Renal cortex interstitium (tissue), 15 donors: ENCODE measurements at places on chromosomes 2 and 18. TPM values are rescaled to one million over a fixed set of nuclear protein-coding genes. Genes with fewer than 3 reads are reported as not detected.

Gene PSMA8
- polyA plus RNA-seq, result not detected

Gene MAP3K19
- polyA plus RNA-seq, result 0.32 TPM

Gene TBR1
- polyA plus RNA-seq, result not detected

Gene CXCR2
- 0.17 TPM for polyA plus RNA-seq

Gene C18orf54
- 13.2 TPM for polyA plus RNA-seq

Gene LYPD6
- polyA plus RNA-seq, result 15.9 TPM

Gene REG1B
- polyA plus RNA-seq, result not detected

Gene MLPH
- 1.2 TPM for polyA plus RNA-seq

Gene HRH4
- polyA plus RNA-seq, result 0.10 TPM

Gene CNNM3
- polyA plus RNA-seq, result 39.5 TPM

Gene DLX1
- 0.32 TPM for polyA plus RNA-seq

Gene MEX3C
- polyA plus RNA-seq, result 61.8 TPM

DNA sequence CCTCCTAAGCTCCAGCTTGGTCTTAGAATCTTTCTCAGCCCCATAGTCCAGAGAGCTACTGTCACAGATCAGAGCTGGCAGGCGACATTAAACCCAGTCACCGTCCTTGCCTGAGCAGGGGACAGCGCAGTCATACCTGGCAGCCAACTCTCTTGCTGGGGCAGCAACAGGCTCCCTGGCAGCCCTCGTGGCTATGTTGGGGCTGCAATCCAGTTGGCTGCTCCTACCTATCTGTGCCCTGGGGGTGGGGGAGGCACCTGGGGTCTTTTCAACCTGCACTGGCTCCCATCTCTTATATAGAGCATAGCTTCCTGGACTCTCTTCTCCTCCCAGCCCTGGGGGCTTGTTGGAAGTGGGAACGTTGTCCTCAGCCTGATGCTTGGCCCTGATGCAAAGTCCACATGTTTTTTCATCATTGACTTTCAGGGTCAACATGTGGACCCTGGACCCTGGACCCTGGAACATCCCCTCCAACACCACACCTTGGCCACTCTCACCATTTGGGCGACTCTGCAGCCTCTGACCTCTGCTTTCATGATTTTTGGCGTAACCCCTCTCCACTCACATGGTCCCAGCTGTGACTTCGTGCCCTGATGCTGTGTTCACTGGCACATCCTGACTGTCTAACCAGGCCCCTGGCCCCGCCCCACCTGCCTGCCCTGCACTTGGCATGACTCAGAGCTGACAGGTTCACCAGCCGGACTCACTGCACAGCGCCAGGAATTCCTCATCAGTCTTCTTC lies 45.6 kb downstream of the ATOH8 start:
- DNase-seq, result no peak

DNA sequence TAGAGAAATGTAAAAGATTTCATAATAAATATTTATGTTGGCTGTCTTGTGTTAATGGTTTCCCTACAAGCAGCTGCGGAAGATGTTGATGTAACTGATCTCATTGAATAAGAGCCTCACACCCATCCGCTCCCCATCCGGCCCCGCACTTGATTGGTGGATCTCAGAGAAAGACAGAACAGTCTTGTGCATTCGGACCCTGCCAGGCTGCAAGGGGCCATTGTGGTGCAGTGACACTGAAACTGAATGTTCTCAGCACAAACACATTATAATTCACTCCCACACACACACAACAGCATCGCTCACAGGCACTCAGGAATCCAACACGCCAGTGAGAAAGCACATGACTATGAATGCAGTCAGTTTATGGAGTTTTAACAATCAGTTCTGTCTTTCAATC lies 47.8 kb downstream of the PRELID3A start:
- DNase-seq, result peak; percentile 24

- no peak for DNase-seq
Measured at GRCh38 chr18:57085371-57085770, 61.5 kb upstream of the BOD1L2 start.

- DNase-seq, result no peak
Measured at GRCh38 chr18:45357686-45358470, 257.4 kb upstream of the SLC14A2 start.

GRCh38 chr2:163934131-163934530 lies 198.3 kb upstream of the FIGN start:
- no peak for DNase-seq

DNA sequence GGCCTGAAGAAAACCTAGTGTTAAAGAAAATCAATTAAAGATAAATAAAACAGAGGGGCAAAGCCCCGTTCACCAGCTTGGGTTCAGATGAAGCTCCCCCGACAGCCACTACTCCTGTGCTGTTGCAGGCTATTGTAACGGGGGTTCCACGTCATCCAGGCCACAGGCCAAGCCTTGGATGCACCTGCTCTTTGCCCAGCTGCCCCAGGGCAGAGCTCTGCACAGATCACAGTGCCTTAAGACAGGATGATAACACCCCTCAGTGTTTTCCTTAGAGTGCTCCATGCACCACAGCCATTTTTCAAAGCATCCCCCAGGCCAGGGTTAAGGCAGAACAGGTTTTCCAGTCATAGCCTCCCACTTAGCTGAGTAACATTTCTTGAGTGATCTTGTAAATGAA lies 32.0 kb downstream of the FASTKD2 start:
- no peak for DNase-seq

DNA sequence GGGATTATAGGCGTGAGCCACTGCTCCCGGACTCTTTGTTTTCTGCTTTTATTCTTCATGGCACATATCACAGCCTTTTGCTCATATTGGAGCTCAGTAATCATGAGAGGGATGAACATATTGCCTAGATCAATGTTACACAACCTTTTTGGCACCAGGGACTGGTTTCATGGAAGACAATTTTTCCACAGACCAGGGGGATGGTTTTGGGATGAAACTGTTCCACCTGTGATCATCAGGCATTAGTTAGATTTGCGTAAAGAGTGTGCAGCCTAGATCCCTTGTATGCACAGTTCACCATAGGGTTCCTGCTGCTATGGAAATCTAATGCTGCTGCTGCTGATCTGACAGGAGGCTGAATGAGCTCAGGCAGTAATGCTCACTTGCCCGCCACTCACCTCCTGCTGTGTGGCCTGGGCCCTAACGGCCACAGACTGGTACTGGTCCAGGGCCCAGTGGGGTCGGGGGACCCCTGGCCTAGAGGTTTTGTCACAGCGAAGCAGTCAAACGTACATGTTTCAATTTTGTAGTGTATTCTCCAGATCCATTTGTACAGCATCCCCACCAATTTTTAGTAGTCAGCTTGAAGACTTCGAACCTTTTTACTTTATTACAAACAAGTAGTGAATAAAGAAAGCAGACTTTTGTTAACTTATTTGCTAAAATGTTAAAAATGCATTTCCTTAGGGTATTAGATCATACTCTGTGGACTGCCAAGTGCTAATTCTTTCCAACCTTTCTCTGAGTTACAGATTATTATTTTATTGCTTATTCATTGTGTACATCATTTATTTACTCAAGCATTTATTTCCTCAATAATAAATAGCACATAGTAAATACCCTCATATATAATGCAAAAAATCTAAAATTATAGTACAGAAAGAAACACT lies 6.2 kb downstream of the DAW1 start:
- no peak for DNase-seq

DNA sequence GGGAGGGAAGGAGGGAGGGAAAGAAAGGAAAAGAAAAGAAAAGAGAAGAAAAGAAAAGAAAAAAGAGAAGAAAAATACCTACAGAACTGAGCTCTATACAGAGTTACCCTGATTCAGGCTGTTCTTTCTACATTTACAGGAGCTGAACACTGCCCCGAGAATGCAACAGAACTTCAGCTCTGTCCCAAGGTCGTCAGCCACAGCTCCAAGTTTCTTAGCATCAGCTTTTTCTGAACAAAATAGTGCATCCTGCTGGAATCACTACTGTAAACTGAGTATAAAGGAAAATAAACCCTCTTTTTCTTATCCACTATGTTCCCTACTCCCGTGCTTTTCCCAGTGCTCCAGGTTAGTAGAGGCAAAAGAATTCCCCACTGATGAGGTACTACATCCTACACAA lies 4.7 kb upstream of the PPP4R1 start:
- no peak for DNase-seq

GRCh38 chr2:231306791-231307393 lies 88.6 kb upstream of the B3GNT7 start:
- no peak for DNase-seq

- no peak for DNase-seq
Measured at GRCh38 chr18:76588601-76589226, 93.7 kb upstream of the ZNF516 start.

GRCh38 chr2:44433895-44434294 lies 72.1 kb downstream of the CAMKMT start:
- DNase-seq, result no peak

GRCh38 chr2:170088776-170089175 lies 89.2 kb upstream of the MYO3B start:
- DNase-seq, result no peak

GRCh38 chr18:64972545-64972944 lies 778.3 kb upstream of the CDH7 start:
- no peak for DNase-seq

DNA sequence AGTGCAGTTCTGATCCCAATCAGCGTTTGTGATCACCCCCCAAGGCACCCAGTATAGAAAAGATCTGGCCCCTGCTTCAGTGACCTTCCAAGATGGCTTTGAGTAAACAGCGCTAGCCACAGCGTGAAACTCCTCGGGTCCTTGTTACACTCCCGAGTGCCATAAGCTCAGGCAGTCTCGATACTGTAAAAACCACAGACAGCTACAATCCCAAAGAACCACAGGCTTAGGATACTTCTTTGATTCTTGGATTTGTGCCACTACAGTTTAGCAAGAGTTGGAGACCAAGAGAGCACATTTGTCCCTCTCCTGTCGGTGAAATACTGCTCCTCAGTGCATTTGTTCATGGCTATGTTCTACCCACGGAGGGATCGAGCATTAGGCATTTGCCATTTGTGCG lies 352.5 kb upstream of the ZNF521 start:
- no peak for DNase-seq

DNA sequence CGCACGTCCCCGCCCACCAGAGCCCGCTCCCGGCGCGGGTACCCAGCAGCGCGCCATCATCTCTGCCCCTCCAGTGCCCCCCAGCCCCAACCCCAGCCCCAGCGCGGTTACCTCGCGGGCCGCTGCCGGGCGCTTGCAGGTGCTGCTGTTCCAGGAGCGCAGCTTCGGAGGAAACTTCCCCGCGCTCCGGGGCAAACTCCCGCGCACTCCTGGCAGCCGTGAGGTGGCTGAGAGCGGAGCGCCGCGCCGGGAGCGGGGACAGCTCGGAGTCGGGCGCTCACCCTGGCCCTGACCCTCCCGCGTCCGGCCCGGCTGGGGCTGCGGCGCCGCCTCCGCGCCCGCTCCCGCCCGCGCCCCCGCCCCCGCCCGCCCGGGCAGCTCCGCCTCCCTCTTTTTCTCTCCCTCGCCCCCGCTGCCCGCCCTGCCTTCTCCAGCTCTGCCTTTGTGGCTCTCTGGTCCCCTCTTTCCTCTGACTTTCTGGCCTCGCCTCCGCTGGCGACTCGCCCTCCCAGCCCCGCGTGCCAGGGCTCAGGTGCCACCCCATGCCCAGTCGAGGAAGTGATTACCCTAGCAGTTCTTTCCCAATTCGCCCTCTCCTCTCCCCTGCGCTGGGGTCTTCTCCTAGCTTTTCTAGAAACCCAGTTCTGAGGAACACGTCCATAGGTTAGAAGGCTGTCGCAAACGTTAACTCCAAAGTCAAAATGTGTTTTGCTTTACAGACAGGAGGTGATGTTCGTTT lies at the start of gene CHST9:
TSS of gene CHST9 (minus strand) at position 284 of the 739 bp plus-strand sequence. CDS start 42,499 bp downstream, outside the sequence.
- DNase-seq, result no peak

GRCh38 chr2:96895746-96896651 lies 26.1 kb upstream of the SEMA4C start:
- no peak for DNase-seq

DNA sequence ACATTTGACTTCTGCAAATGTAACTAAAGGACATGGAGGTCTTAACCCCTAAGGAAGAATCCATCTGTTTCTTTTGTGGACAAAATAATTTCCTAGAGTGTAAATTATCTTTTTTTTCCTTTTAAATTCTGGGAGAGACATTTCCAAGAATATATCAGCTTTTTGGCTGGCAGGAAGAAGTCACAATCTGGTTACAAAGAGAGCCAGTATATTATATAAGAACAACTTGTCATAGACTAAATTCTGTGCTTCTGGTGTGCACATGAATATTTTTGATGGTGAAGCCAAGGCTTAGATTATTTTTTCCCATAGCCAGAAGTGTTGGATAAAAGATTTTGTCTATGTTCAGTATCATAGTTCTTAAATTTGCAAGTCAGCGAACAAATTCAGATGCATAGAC lies 500.6 kb downstream of the XIRP2 start:
- DNase-seq, result no peak

GRCh38 chr18:65751155-65752085 lies 608 bp downstream of the CDH7 start:
- no peak for DNase-seq
